ENCODE measurements at places on chromosomes 5 and 9.

- no peak for DNase-seq
Observed at GRCh38 chr5:125113328-125113727, 366.9 kb upstream of the ZNF608 start.

DNA sequence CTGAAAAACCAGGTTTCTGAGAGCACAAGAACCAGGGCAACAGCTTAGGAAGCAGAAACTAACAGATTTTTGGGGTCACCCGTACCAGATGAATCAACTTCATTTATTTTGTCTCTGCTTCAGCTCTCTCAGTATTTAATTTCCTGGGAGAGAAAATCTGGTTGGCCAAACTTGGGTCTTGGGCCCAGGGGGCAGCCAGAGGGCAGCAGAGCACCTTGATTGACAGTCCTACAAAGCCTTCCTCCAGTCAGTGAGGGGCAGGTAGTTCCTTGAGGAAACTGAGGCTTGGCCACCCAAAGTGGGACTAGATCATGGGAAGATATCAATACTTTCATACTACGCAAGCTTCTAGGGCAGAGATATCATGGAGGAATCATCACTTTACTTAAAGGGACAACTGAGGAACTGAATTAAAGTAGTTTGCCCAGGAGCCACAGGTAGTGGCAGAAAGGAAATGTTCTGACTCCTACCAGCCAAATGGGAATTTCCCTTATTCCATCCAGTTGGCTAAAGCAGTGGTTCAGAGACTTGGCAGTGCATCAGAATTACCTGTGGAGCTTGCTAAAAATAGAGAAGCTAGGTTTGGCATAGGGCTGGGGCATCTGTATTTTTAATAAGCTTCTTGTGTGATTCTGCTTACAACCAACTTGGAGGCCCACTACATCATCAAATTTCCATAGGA lies 21.5 kb upstream of the ARHGAP26 start:
- DNase-seq: no peak

DNA sequence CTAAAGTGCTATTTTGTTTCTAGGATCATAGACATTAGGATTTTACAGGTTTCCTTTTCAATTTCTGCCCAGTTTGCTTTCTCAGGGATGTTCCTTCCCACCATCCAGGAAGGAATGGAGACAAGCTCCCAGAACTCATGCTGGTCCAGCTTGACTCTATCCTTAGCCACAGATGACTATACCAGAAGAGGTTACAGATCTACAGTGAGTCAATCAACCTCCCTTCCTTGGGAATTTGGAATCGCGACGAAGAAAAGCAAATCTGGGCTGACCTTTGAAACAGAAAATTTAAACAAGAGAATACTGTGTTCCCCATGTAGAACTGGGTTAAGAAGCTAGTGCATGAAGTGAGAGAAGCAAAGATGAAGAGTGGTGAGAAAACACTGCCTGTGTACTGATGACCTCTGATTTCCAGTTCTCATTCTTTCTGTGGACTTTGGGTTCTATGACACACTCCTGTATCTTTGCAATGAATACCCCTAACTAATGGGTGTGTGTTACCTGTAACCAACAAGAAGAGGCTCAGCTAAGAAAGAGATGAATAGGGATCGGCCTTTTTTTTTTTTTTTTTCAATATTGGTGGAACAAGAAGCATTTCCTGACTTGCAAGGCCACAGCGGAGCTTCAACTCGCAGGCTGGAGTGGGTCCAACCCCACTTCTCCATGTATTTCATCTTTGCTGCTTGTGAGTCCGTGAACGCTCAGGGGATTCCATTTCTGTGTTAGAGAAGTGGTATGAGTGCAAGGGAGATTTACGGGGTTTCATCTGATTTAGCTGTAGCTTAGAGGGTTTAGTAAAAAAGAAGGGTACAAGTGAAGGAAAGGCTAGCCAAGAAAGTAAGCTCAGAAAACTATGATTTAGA lies 563.9 kb upstream of the CLINT1 start:
- no peak for DNase-seq

DNA sequence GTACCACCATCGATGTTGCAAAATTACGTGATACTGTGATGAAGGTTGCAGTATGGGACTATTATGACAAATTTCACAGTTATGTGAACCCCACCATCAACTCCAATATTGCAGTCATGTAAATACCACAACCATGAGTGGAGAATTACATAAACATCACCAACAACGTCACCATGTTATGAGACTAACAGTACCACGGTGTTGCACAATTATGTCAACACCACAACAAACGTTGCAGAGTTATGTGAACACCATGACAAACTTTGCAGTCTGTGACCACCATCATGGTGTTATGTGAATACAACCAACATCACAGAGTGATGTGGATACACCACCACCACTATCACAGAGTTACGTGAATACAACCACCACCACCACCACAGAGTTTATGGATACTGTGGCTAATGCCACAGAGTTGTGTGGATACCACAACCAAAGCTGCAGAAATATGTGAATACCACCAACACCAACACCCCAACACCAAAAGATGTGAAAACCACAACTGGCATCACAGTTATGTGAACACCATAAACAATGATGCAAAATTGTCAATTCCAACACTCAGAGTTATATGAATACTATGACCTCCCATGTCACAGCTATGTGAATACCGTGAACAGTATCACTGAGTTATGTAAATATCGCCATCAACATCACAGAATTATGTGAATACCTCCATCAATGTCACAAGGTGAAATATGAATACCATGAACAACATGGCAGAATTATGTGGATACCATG lies 62.4 kb downstream of the SHC3 start:
- DNase-seq: peak; percentile 74

- DNase-seq: no peak
Observed at GRCh38 chr9:135649508-135649907, 10.2 kb upstream of the GLT6D1 start.

- DNase-seq: no peak
Observed at GRCh38 chr9:68974431-68974830, 39.5 kb downstream of the PRKACG start.

DNA sequence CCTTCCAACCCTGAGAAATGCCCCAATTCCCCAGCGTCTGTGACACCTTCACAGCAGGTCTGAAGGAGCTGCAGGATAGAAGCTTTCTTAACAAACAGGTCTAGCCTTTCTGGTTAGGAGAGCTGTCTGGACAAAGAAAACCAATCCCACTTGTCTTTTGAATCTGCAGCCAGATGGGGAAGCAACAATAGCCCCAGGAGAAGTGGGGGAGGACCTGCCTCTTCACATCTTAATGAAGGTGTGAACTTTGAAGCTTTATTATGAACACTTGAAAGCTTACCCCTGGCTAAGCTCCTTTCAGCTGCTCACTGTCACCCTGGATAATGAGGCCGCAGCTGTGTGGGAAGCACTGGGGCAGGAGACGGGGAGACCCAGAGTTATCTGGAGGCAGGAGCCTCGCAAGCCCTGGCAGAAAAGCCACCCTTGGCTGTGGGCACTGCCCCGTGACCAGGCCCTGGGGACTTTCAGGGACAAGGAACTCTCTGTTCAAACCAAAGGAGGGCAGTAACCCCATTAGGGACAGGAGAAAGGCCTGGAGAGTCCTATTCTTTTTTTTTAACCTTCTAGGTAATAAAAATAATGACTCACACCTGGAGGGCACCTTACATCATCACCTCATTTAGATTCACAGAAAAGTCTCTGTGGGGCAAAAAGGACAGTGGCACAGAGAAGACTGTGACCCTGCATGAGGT lies 151.8 kb upstream of the RAD23B start:
- no peak for DNase-seq

- no peak for DNase-seq
Observed at GRCh38 chr9:3735251-3735650, 209.4 kb upstream of the RFX3 start.
